Kidney (tissue), 22 donors: ENCODE measurements at places on chromosomes 7 and 10. TPM values are rescaled to one million over a fixed set of nuclear protein-coding genes. Genes with fewer than 3 reads are reported as not detected.

DNA sequence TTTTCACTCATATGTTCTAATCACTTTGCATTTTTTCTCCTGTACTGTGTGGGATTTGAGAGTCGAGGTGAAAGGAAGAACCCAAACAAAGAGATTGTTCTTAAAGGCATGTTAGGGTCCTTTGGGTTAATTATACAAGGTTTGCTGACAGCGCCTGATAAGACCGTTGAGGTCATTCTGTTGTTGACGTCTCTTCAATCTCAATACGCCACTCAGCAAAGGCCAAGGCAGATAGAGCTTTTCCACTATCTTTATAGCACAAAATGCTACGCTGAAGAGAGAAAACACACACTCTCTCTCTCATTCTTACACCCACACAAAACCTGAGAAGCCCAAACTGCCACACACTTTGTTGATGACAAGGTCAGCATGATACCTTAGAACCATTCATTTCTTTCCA lies 228.7 kb downstream of the CNTNAP2 start:
- DNase-seq: no peak

The TUBB8 gene
- not detected for total RNA-seq

The SLC13A1 gene
- total RNA-seq: 10.1 TPM

- DNase-seq: no peak
Measured at GRCh38 chr10:126783806-126784557, 113.5 kb upstream of the C10orf90 start.

DNA sequence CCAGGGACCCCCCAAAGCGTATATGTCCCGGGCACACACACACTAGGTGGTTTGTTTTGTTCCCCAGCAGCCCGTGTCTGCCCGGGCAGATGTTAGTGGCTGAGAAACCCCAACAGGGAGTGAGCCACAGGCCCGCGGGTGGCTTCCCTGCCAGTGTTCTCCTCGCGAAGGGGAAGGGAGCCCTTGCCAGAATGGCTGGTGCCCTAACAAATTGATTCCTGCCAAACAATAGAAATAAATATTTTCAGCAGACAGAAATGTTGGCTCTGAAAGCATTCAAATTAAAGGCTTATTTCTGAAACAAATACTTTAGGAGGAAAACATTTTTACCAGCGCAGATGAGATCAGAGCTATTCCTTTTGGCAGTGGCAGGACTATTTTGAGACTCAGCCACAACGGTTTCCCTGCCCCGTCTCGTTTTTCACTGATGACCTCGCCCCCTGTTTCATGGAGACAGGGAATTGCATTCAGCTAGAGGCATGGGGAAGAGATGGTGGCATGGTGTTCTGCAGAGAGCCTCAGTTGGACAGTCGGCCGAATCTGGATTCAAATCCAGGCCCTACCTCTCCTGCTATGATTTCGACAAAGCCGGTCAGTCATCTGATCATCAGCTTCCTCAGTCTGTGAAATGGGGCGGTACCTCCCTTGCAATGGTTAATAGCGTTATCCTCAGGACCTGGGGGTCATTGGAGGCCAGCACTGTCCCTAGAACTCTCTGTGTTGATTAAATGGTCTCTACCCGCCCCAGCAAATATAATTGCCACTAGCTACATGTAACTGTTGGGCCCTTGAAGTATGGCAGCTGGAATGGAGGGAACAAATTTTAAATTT lies 84.5 kb downstream of the CUX1 start:
- no peak for DNase-seq

The VGF gene
- total RNA-seq: 0.38 TPM

DNA sequence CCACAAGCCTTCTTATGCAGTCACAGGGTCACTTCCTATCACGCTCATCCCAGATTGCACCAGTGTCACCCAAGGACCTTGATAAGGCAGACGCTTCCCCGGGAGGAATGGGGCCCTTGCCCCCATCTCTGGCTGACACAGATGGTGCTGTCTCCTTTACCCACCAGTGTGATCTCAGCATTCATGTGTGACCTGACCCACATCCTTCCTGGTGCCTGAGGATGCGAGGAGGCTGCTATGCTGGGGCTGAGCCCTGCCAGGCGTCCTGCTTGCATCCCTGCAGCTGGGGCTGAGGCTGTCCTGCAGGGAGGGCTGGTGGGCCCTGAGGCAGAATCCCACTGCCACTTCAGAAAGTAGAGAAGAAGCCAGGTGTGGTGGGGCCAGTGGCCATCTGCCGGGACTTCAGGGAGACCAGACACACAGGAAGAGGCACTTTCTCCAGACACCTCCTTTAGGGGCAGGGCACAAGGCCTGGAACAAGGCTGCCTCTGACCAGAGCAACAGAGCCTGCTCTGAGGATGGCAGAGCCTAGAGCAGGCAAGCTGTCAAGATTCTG lies 35.3 kb downstream of the RASGEF1A start:
- DNase-seq: peak; percentile 57

- peak; percentile 14 for DNase-seq
Measured at GRCh38 chr10:91797048-91797690, 1.1 kb upstream of the TNKS2 start.

DNA sequence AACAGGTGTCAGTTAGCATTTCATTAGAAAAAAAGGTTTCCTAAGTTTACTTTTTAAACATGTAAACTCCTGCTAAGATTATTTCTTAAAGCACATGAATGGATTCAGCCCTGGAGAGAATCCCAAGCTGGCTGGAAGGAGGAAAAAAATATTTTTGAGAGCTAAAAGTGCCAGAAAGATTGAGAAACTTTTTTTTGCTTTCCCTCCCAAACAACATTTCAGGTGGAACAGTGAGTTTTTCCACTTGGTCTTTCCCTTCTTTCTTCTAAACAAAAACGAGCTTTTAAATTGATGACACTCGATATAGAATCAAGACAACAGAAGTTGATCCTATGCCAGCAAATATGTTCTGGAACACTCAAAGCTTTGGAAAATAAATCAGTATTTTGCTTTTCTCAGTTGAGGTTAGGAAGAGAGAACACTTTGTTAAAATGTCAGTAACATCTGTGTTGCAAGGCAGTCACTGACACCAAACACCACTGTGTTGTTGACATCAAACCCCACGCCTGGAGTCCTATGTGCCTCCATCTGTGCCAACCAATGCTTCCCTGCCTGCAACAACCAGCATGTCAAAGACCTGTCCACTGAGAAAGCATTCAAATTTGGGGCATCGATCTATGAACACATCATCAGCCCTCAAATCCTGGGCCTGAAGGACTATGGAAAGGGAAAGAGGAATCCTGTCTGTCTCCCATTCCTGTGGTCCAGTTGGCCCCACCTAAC lies 22.9 kb upstream of the INSIG1 start:
- no peak for DNase-seq

DNA sequence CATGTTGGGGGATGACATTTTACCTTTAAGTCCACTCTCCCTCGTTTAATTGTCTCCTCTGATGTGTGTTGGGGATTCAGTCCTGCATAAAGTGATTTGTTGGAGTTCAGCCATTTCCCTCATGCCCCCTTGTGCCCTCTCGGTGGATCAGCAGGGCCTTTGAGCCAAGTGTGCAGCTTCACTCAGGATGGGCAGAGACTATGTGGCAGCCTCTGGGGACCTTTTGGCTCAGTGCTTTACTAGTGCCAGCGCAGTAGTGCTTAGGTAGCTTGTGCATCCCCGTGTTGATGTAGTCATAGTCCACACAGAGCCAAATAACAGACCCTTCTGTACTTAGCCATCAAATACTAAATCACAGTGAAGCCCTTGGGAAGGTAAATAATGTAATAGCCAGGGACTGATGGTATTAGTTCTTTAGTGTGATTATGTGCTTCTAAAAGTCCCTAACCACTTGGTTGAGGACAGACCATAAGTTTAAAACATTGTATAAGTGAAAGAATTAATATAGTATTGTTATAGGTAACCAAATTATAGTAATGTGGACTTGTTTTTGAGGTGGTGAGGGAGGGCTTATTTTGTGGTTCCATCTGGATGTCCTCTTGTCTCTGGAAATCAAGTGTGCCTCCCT lies 11.4 kb downstream of the BUB3 start:
- DNase-seq: no peak

GRCh38 chr10:26573674-26574073 lies 123.8 kb upstream of the PDSS1 start:
- peak; percentile 6 for DNase-seq

DNA sequence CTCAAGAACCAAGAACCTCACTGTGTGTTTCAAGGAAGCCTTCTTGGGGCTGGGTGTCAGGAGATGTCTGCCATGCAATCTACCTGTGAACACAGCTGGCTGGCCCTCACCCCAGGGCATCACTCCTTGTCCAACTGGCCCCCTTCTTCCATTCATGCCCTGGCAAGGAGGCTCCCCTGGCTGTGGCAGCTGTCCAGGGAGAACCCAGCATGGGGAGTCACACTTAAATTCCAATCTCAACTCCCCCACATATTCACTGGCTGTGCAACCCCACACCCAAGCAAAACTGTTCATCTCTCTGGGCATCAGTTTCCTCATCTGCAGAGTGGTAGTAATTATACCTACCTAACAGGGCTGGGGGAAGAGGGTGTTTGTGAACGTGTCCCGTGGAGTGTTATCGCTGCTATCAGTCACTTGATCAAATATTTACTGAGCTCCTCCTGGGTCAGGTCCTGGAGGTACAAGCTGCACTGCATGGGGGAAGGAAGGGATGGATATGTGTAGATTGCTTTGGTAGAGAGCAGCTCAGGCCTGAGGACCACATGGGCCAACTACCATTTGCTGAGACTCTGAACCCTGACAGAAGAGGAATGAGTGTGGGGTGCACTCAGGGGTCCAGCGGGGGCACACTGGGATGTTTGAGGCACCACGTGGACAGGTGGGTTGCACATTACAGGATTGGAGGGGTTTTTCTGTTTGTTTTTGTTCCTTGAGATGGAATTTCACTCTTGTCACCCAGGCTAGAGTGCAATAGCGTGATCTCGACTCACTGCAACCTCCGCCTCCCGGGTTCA lies 2.1 kb upstream of the GPRIN2 start:
- DNase-seq: no peak

DNA sequence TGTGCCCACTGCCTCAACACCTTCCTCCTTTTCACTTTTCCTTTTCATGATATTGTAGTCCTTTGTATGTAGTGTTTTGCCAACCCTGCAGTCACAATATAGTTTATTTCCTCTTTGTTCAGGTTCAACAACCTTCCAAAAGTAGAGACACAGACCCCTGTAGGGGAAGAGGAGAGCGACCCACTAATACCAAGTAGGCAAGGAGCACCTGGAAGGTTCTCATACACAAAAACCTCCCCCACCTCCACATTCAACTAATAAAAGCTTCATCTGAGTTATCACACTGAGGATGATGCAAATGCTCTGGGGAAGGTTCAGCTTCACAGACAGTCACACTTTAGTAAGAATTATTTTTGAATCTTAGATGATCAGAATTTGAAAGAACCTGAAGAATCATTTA lies 41.6 kb downstream of the PIK3AP1 start:
- no peak for DNase-seq

The ZCWPW1 gene
- 3.0 TPM for total RNA-seq

DNA sequence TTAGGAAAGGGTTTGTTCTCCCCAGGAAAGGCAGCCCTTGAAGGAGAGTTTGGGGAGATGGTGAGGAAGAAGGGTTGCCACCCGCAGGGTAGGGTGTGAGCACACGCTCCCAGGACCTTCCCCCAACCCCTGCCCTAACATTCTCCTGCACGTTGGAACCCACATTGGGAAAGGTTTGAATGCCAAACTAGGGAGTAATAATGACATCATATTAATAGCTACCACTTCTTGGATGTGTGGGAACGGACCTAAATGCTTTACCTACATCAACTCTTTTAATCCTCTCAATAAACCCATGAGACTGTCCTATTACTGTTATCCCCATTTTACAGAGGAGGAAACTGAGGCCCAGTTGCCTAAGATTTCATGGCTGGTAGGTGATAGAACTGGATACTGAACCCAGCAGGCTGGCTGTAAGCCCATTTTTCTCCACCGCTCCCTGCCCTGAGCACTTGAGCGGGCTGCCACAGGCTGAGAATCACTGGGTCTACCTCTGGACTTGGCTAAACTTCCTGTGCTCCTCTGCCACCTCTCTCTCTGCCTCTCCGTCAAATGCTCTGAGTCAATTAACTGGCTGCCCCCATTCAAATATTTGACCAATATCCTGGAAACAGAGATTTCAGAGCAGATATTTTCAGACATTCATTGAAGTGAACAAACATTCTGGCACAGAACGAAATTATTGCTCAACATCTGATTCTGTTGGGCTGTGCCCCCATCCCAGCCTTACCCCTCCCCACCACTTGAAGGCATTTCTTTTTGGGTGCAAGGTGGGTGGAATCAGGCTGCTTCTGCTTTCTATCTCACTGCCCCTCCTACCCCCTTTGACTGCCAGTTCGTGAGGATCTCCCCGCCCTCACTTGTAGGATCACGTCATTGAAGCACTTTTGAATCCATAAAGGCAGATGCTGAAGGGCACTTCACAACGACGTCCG lies 129.7 kb downstream of the C10orf105 start:
- no peak for DNase-seq

GRCh38 chr7:13988731-13989125 lies 738 bp downstream of the ETV1 start:
- DNase-seq: no peak

DNA sequence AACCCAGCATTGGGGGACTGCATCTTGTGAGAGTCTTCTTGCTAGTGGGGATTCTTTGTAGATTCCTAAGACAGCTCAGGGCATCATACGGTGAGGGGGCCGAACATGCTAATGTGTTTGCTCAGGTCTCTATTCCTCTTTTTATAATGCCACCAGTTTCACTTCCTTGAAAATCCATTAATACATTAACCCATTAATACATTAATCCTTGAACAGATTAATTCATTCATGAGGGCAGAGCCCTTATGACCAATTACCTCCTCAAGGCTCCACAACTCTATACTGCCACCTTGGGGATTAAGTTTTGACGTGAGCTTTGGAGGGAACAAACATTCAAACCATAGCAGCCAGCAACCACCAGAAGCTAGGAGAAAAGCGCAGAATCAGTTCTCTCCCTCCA lies 67.2 kb upstream of the POT1 start:
- DNase-seq: no peak

GRCh38 chr10:109062371-109062770 lies 860.9 kb downstream of the XPNPEP1 start:
- DNase-seq: no peak

DNA sequence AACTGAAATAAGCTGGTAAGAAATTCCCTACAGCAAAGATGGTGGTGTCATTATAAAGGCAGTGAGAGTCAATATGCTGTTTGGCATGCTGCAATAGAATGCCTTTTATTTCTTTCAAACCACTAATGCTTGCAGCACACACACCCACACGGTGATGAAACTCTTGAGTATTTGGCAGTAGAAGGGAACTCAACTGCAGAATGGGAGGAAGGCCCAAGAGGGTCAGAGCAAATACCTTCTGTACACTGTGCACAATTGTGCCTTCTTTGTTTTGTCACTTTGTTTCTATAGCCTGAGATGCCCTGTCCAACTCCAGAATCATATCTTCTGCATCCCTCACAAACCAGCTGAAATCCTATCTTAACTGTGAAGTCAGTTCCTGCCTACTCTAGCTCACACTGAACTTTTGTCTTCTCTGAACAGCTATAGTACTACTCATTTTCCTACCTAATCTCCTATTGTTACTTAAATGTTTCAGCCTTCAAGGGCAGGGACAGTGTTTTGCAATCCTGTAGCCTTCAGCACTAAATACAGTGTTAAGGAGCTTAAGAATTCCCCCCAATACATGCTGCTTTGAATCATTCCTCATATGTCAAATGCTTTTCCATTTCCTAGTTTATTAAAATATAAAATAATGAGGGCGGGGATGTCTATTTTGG lies 22.2 kb downstream of the MMS19 start:
- no peak for DNase-seq

The DNAJC30 gene
- 15.0 TPM for total RNA-seq
